M059J (cell line): ENCODE measurements at places on chromosomes 6 and 20. TPM values are rescaled to one million over a fixed set of nuclear protein-coding genes. Genes with fewer than 3 reads are reported as not detected.

DNA sequence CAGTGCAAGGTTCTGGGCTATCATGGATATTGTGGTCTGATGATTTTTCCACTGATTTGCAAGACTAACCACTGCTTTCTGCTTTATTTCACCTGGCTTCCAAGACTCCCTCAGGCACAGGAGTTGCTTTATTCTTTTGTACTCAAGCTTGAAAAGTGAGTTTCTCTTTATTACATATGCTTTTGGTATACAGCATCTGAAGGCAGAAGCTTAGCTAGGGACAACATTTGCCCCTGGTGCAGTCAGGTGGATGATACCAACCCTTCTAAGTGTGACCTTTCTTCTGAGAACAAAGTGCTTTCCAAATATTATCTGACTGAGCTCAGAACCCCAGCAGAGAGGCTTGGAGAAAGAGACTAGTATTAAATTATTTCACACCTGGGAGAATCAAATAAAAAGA, 94.0 kb upstream of the PHACTR1 start:
- no peak for DNase-seq

DNA sequence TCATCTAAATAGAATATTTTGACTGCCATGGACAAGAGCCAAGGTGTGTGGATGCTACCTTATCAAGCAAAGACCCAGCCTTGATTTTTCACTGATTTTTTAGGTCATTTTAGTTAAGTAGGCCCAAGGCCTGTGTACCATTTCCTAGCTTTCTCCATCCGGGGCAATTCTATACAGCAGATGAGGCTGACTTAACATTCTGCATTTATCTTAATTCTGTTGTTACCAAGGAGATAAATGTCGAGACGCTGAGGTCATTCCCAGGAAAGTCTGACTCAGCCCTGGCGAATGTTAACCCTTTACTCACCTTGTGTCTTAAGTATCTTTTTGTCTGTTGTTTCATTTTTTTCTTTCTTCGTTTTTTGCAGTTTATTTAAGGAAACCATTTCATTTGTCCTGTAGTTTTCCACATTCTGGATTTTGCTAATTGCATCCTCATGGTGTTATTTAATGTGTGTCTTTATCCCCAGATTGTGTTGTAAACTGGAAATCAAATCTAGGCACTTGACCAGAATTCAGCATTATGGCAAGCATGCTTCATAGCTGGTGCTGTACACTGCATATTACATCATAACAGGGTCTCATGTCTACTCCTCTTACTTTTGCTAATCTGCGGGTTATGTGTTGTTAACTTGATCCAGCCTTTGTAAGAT, 277.0 kb downstream of the CDKAL1 start:
- DNase-seq: peak; percentile 99

GRCh38 chr6:158758451-158758860, 60.7 kb downstream of the EZR start:
- DNase-seq: no peak

- peak; percentile 78 for DNase-seq
Observed at GRCh38 chr6:77466055-77466450, 2.8 kb upstream of the HTR1B start.

DNA sequence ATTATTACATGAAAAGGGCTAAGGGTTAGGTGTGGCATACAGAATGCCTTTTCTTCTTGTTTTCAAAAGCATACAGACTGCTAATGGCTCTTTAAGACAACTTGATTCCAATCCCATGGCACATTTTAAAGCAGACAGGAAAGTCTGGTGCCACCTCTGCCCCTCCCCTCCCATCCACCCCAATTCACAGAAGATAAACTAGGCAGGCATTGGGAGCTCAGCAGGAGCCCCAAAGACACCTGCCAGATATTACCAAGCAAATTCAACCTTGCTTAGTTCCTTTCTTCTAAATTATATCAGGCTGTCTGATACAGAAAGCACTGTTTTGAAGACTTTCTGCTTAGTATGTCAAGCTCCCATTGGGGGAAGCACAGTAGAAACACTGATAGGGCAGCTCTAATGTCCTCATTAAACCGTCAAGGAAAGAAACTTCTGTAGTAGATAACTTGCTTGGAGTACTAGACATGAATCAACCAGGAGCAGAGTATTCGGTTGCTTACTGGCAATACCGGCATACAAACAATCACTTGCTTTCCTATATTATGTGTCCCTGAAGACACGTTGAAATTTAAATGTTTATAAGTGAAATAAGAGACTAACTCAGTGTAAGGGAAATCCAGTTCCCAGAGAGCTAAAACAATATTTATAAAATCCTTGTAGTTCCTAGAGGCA, 13.0 kb downstream of the SESN1 start:
- DNase-seq: no peak

Gene CCN6
- total RNA-seq: not detected in 2 replicates

Gene MROH8
- total RNA-seq: 2.1 TPM in 1 of 2 replicates, not detected in the other
